Activated B cell treated with CpG ODN at 0.5 μM for 24 hours (primary cell): ENCODE measurements at places on chromosomes 13 and 19.

GRCh38 chr13:60329221-60329923 lies 67.6 kb upstream of the TDRD3 start:
- no peak for DNase-seq

DNA sequence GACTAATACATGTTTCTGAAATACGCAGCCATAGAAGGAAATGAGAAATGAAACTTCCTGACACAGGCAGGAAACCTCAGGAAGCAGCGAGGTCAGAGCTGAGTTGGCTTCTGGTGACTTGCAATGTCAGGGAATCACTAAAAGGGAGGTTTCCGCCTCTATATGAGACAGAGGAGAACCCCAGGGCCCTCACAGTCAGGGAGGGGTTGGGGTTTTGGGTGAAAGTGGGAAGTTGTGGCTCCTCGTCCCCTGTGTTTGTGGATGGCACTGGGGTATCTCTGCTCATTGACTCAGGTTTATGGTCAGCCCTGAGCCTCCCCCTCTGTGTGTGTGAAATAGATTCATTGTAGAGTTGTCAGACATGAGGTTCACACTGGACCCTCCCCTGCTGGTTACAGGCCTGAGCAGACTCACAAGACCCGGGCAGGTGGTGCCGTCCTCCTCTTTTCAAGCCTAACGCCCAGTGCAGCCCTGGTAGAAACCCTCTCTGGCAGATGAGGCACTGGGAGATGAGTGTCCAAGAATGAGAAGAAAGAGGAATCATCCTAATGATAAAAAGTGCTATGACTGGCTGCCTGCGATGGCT lies 5.5 kb upstream of the LILRA6 start:
- no peak for DNase-seq

GRCh38 chr13:41465898-41466320 lies 8.6 kb downstream of the RGCC start:
- DNase-seq, result no peak

DNA sequence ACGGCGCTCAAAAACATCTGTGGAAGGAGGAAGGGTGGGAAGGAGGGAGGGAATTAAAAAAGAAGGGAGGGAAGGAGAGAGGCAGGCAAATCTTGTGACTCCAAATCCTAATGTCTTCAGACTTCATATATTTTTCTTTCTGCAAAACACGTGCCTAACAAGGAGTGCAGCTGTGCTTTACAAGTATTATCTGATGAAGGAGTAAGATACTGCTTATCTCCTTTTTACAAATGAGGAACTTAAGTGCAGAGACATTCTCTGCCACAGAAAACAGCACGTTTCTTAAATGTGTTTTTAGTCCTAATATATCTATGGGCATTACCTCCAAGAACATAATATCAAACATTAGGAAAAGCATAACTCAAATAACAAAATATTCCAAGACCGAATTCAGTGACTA lies 6.5 kb downstream of the FLT3 start:
- DNase-seq, result no peak

- no peak for DNase-seq
Observed at GRCh38 chr13:31175847-31176532, 14.3 kb upstream of the HSPH1 start.
